ENCODE measurements at places on chromosomes 5 and 9.

DNA sequence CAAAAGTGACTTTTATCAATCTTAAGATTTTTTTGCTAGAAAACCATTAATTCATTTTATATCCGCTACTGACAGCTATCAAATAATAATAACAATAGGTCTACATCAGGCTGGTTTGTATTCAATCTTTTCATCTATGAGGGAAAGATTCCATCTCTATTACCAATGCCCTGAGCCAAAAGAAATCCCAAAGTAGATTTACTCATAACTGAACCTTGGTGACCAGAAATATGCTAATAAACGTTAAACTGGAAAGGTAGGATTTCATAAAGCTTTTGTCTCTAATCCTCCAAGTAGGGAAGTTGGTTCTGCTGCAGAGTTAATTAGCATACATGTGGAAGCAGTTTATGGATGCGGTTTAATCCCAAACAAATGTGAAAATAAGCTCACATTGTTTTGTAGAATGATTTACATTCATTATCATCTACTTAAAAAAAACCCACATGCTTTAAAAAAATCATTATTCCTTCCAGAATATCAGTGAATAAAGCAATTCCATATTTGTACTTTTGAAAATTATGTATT lies 715.5 kb downstream of the CETN3 start:
- DNase-seq: peak; percentile 14

- DNase-seq: no peak
Measured at GRCh38 chr9:81902196-81902595, 26.0 kb upstream of the SPATA31D4 start.

GRCh38 chr9:92974761-92975755 lies 27.7 kb downstream of the FGD3 start:
- DNase-seq: no peak

GRCh38 chr9:97794666-97795065 lies 58.4 kb upstream of the FOXE1 start:
- no peak for DNase-seq

- DNase-seq: no peak
Measured at GRCh38 chr5:175831507-175831906, 39.9 kb upstream of the CPLX2 start.

DNA sequence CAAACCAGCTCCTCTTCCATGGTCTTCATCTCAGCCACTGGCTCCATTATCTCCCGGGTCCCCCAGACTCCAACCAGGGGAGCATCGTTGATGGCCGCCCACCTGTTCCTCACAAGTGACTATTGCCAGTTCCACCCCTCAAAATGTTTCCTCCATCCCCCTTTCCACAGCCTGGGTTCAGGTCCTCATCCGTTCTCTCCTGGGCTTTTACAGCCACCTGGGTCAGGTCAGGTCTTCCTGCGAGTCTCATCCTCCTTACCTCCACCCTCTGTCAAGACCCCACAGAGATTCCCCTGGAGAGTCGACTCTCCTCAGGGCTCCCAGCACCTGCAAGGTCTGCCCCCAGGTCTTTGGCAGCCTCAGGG lies 133.2 kb downstream of the PAX5 start:
- DNase-seq: no peak

DNA sequence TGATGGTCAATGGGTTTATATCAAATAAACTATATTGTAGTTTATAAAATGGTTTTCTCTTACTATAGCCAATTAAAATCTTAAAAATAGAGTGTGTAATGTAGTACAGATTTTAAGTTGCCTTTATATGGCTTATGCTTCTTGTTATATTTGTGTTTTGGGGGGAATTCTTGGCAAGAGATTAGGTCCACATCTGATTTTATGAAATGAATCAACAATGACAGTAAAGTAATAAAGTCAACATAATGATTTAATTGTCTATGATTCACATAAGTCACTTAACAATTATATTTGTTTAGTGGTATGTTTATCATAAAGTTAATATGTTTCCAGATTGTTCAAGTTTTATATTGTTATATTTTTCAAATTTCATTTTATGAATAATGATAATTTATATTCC lies 164.8 kb downstream of the COMMD10 start:
- DNase-seq: no peak

DNA sequence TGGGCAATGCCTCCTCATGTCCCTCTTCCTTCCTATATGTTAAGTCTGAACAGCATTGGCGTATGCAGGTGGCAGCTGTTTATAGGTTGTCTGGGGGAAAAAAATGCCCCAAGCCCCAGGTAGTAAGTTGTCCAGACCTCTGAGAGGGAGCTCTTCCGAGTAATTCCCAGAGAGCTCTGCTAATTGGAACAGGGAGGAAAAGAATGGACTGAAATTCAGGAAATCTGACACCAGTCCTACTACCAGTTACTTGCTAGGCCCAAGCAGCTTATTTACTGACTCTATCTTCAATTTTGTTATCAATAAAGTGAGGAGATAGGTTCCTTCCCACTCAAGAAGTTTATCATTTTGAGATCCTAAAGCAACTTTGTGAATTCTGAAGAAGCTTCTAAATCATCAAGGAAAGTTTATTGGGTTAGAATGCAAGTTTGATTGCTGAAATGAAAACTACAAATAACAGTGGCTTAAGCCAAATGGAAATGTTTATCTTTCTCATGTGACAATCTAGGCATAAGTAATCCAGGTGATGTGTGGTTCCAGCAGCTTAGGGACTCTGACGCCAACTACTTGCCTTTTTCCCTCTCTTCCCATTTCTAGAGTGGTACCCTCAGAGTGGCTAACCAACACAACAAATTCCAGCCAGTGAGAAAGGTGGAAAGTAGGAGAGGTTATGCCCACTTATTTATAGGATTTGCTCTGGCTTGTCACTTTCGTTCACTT lies 5.6 kb downstream of the STK32A start:
- DNase-seq: no peak

DNA sequence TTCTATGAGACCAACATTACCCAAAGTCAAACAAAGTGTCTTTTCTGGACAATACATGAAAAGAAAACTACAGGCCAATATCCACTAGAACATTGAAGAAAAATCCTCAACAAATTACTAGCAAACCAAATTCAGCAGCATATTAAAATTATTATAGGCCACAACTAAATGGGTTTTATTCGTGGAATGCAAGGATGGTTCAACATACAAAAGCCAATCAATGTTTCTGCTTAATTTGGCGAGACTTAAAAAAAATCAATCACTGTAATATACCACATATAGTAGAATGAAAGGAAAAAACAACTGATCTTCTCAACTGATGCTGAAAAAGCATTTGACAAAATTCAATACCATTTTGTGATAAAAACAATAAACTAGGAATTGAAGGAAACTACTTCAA lies 51.8 kb upstream of the FNIP1 start:
- DNase-seq: no peak

- no peak for DNase-seq
Measured at GRCh38 chr5:157965040-157965678, 106.2 kb upstream of the CLINT1 start.

- DNase-seq: no peak
Measured at GRCh38 chr9:15720861-15721260, 168.0 kb downstream of the CCDC171 start.

- no peak for DNase-seq
Measured at GRCh38 chr5:108942701-108943100, 195.0 kb downstream of the FER start.

GRCh38 chr5:178131446-178131996 lies 707 bp downstream of the RMND5B start:
- DNase-seq: no peak

DNA sequence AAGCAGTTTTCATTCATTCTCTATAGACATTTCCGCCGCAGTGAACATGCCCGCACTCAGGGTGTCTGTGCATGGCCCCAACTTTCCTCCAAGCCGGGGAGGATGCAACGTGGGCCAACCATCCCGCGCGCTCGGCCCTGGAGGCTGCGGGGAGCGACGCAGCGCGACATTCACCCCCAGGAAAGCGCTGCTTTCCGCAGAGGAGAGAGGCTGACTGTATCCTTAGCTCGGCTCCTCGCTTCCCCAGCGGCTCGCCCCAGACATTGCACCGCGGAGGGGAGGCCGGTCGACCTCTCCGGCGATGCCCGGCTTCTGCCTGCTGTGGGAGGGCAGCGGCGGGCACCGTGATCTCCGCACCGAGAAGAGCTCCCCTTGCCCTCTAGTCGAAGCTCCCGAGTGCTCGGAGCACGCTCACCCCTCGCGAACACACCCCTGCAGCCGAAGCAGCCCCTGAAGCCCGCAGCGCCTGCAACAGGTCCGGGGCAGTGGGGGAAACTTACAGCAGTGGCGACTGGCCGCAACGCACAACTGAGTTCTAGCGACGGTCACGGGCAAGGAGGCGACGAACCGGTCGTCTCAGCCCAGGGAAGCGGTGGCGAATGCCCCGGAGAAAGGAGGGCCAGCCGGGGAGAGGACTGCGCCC lies 600 bp downstream of the ENC1 start:
- DNase-seq: no peak

- peak; percentile 74 for DNase-seq
Measured at GRCh38 chr5:158423623-158424200, 564.8 kb upstream of the CLINT1 start.

- DNase-seq: no peak
Measured at GRCh38 chr5:75052192-75053053, at the start of gene GCNT4. GCNT4 (minus strand) TSS chr5:75052558; CDS start chr5:75030037, 22,521 bp downstream.

DNA sequence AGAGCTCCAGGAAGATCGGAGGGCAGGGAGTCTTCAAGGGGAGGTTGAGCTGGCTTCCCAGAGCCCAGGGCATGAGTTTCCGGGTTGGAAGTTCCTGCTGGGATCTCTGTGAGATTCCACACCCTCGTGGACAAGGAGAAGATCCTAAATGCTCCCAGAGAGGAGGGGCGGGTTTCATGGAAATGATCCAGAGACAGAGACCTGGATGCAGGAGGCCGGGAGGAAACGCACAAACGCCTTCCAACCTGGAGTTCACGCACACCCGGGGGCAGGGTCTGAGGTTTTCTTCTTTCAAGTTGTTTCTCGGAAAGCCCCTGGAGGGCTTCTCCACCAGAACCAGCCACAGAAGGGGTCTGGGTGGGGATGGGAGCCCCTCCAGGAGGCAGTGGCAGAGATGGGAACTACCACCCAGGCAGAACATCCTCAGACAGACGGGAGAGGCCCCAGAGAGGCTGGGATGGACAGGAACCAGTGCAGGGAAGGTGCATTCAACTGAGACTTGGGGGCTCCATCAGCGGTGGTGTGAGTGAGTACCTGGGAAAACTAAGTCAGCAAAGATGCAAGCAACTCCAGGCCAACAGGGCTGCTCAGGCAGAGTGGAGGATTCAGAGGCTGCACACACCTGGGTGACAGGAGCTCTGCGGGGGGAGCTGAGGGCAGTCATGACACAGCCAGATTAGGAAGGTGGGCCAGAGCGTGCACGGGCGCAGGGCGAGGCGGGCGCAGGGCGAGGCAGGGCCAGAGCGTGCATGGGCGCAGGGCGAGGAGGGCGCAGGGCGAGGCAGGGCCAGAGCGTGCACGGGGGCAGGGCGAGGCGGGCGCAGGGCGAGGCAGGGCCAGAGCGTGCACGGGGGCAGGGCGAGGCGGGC lies 52.1 kb upstream of the EXOC3 start:
- no peak for DNase-seq

DNA sequence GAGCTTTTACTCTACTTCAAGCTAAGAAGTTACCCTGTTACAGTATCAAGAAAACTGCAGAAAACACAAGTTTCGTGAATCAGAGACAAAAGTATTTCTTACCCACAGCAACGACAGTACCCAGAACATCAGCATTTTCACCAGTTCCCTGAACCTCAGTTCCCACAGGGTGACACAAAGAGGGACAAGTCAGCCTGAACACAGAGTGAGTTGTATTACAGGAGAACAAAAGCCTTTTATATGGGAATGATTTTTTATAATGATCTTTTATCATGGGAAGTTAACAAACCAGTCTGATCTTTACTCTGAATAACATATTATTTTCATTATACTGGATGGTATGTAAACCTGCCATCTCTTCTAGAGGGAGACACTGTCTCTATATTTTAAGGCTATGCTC lies 139.0 kb upstream of the ITGA1 start:
- no peak for DNase-seq

- DNase-seq: no peak
Measured at GRCh38 chr5:114311968-114312367, 49.9 kb upstream of the KCNN2 start.

DNA sequence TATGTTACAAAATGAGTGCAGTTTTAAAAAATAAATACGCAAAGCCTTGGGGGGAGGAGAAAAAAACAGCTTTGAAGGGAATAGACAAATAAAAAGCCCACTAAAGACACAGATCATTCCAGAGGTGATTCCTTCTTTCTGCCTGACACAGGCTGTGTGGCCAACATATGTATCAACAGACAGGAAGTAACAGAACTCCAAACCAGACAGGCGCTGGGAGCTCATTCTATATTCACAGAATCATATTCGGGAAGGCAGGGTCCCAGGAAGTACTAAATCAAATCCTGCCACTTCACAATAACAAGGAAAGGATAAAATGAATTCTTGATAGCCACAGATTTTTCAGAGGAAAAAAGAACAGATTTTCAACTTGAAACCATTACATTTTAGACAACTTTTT lies 62.1 kb downstream of the SEMA5A start:
- no peak for DNase-seq

Measured in fibroblast of skin of left biceps (primary cell).